ENCODE measurements at places on chromosomes 1 and 21. TPM values are rescaled to one million over a fixed set of nuclear protein-coding genes. Genes with fewer than 3 reads are reported as not detected.

DNA sequence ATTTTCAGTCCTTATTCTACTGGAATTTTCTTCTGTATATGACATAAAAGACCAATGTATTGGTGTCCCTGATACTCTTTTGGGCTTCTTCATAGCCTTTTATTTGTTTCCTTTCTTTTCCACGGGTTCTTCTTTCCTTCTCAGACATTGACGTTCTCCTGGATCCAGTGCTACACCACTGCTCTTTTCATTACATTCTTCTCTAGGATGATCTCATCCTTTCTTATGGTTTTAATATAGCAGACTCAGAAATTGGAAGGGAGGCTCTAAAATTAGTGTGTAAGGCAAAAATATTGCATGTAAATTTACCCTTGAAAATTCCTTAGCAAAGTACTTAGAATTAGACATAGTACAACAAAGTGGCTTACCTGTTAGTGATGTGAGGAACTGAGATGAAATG lies 65.3 kb downstream of the SELENOF start:
- H3K27me3 ChIP-seq: no peaks in the 10 kb centered on the region
- H3K4me1 ChIP-seq: no peaks in the 10 kb centered on the region
- H3K36me3 ChIP-seq: no peaks in the 10 kb centered on the region
- H3K4me3 ChIP-seq: no peak overlapping the region

DNA sequence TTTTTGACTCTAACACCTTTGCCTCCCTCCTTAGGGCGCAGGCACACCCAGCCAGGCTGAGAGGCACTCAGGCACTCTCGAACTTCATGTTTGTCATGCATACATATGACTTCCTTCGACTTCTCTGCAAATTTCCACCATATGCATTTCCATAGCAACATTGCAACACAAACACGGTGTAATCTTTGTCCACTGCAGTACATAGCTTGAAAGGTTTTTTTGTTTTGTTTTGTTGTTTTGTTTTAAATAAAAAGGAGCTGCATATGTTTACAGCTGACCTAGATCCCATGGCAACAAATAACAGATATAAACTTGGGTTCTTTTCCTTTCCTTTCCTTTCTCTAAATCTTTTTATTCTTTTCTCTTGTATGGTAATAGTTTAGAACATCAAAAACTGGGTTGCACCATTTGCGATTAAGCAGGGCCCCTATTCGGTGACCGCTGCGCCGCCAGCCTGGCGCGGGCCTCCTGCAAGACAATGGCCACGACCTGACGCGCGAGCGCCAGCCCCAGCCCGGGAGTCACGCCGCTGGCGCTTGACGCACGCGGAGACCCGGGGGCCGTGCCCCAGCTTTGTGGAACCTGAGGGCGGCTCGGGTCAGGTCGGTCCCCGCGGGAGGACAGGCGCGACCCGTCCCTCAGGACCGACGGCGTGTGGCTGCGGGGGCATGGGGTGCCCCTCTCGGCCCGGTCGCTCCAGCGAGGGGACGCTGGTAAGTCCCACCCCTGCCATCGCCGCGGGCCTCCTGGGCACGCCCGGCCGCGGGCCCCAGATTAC lies 35.2 kb downstream of the CCN1 start:
- H3K27me3 ChIP-seq: no peaks in the 10 kb centered on the region
- no peak for DNase-seq
- peak overlapping the region; percentile 0 for H3K27ac ChIP-seq
- H3K4me1 ChIP-seq: peaks cover 27% of the 10 kb centered on the region

The LCE3E gene
- not detected for total RNA-seq

GRCh38 chr21:15875286-15875685 lies 145.5 kb downstream of the USP25 start:
- no peak overlapping the region for H3K27ac ChIP-seq
- no peaks in the 10 kb centered on the region for H3K4me1 ChIP-seq
- H3K36me3 ChIP-seq: no peaks in the 10 kb centered on the region

DNA sequence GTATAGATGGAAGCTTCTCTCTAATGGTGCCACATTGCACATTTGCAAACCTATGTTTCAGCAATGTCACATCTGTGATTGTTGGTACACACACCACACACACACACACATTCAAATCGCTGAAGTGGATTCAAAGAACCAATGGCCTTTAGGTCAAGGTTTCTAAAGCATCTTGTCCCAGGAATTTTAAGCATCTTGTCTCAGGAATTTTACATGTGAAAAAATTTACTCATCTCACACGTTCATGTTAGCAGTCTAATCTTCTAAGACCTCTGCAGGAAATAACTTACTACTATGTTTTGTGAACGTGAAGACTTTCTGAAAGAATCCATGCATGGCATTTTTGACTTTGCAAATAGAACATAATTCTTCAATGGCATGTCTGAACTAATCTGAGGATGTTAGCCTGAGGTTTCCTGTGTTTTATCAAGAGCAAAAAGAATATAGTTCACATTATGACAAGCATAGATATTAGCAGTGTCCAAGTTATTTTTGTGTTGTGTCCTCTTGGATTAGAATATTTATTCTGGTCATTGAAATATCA lies 125.1 kb downstream of the CYYR1 start:
- no peaks in the 10 kb centered on the region for H3K36me3 ChIP-seq
- no peaks in the 10 kb centered on the region for H3K27me3 ChIP-seq
- no peak for DNase-seq
- no peaks in the 10 kb centered on the region for H3K4me1 ChIP-seq
- no peak overlapping the region for H3K27ac ChIP-seq
- no peak overlapping the region for H3K4me3 ChIP-seq

The BATF3 gene
- 2.4 TPM for total RNA-seq

GRCh38 chr1:111720977-111721786 lies 18.0 kb downstream of the INKA2 start:
- H3K36me3 ChIP-seq: no peaks in the 10 kb centered on the region
- H3K4me1 ChIP-seq: no peaks in the 10 kb centered on the region

DNA sequence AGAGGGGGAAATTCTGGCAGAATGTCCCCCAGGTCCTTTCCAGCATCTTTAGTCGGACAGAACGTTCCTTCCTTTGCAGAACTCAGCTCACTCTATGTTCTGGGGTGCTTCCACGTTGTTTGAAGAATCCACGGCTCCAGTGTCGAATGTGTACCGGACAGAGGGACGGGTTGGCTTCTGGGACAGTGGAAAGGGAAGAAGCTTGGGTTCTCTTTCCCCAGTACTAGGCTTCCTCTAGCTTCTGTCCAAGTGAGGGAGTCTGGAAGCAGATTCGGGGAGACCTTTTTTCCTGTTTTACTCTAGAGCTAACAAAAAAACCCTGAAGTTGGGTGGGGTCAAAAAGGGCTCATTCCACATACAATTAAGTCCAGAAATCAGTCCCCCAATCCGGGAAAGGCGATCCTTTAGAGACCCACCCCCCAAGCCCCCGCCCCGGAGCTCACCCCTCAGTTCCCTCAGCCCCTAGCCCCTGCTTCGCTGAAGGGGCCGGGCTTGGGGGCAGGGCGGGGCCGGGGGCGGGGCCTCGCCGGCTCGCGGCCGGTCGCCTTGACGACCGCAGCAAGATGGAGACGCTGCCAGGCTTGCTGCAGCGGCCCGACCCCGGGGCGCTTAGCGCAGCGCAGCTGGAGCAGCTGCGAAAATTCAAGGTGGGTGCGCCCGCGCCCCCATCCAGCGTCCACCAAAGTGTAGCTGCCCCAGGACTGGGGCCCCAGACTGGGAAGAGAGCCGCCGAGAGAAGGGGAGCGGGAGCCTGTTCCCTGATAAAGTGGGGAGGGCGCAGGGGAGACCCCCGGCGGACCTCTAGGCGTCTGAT lies at the start of gene RIIAD1:
Gene RIIAD1, plus strand, starts transcription at position 549 of the 814 bp plus-strand sequence. Its CDS starts 15 bp downstream, at position 564.
- peak within 1 kb of the TSS; percentile 47 for H3K4me3 ChIP-seq
- peaks cover 7% of the 10 kb centered on the region for H3K4me1 ChIP-seq
- H3K27me3 ChIP-seq: peaks cover 10% of the 10 kb centered on the region
- H3K27ac ChIP-seq: peak within 1 kb of the TSS; percentile 65
- no peak for DNase-seq

DNA sequence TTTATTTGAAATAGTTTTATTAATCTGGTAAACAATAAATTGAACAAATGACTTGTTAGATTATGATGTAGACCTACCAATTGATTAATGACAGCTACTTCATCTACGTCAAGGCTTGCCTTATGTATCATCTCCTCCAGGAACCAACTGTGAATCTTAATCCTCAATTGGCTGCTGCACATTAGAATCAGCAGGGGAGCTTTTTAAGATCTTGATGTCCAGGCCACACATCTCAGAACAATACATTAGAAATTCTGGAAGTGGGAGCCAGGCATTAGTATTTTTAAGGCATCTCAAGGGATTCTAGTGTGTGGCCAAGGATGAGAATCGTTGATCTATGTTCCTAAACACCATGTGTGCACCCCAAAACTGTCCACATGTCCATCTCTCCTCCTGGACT lies 52.0 kb upstream of the LYPLAL1 start:
- no peaks in the 10 kb centered on the region for H3K4me1 ChIP-seq
- no peaks in the 10 kb centered on the region for H3K36me3 ChIP-seq
- H3K27me3 ChIP-seq: no peaks in the 10 kb centered on the region
- no peak for DNase-seq
- H3K4me3 ChIP-seq: no peak overlapping the region

DNA sequence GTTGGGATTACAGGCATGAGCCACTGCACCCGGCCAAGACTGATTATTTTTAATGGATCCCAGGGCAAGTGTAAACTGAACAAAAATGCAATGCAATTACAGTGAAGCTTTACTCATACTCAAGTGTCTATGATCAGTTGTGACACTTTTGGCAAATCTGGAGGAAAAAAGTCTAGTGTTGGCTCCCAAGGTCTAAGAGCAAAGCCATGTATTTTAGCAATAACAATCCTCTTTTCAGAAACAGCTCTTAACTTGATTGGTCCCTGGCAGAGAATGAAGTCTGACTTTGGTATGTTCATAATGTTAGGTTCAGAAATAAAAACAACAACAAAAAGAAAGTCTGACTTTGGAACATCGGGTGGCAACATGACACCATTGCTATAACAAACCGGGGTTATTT lies 40.2 kb upstream of the C1orf53 start:
- no peaks in the 10 kb centered on the region for H3K27me3 ChIP-seq
- H3K36me3 ChIP-seq: no peaks in the 10 kb centered on the region
- no peaks in the 10 kb centered on the region for H3K4me1 ChIP-seq
- H3K27ac ChIP-seq: no peak overlapping the region
- DNase-seq: no peak

DNA sequence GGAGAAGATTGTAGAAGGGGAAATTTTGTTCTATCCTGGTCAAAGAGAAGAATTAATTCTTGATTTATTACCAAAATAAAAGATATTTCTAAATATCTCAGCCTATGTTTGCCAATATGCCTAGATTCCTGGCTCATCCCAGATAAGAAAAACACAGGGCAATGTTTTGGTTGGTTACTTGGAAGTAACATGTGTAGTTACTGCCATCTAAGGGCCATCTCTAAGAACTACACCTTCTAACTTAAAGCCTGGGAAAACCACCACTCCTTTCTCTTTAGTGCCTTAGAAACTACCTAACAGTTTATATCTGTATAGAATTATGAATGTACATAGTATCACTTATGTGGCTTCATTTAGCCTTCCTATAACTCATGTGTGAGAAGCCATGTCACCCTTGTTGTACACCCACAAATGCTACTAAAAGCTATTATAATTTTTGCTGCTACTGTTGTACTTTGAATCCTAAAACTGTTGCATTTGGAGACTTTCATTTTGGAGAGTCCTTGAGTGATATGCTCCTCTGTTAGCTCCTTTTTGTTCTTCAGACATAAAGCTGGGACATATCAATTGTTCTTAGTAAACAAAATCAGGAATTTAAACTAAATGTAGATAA lies 4.5 kb downstream of the AIM2 start:
- no peak overlapping the region for H3K27ac ChIP-seq
- no peaks in the 10 kb centered on the region for H3K36me3 ChIP-seq
- peaks cover 2% of the 10 kb centered on the region for H3K27me3 ChIP-seq
- H3K4me3 ChIP-seq: no peak overlapping the region
- peak; percentile 30 for DNase-seq

DNA sequence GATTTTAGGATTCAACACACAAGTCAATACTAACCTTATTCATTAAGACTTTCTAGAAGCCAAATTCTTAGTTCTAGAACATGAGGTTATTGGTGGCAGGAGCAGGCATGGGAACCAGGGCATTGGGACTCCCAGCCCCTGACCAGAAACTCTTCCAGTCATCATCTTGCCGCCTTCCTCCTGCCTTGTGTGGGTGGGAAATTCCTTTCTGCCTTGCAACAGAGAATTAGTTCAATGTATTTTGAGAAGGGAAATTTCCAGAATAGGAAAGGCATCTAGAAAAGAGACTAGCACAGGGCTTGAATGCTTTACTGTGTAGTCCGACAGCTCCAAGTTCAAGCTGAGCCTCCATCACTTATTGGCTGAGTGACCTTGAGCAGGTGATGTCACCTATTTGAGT lies 8.7 kb downstream of the GRHL3 start:
- peaks cover 10% of the 10 kb centered on the region for H3K4me1 ChIP-seq
- H3K27ac ChIP-seq: no peak overlapping the region
- DNase-seq: no peak
- H3K36me3 ChIP-seq: no peaks in the 10 kb centered on the region
- H3K4me3 ChIP-seq: no peak overlapping the region

The SH2D1B gene
- total RNA-seq: not detected

DNA sequence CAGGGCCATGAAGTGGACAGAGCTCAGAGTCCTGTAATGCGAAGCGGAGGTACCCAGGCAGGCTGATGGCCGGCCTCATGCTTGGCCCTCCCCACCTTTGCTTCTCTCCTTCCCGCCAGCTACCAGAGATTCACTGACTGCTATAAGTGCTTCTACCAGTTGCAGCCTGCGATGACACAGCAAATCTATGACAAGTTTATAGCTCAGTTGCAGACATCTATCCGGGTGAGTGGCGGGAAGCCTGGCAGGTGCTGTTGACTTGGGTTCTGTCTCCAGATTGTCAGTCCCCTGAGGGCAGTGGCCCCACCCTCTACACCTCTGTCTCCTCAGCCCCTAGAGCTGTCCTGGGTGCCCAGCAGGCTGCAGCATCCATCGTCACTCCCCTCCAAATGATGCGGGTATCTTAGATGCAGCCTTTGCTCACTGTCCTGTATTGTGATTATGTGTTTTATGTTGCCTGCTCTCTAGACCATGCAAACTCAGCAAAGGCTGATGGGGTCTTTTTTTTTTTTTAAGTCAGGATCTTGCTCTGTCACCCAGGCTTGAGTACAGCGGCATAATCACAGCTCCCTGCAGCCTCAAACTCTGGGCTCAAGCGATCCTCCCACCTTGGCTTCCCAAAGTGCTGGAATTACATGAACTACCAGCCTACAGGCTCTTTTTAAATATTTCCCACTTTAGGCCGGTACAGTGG lies 9.6 kb upstream of the BGLAP start:
- no peak overlapping the region for H3K4me3 ChIP-seq
- H3K27me3 ChIP-seq: no peaks in the 10 kb centered on the region
- H3K4me1 ChIP-seq: no peaks in the 10 kb centered on the region
- H3K27ac ChIP-seq: no peak overlapping the region
- no peak for DNase-seq

- peaks cover 5% of the 10 kb centered on the region for H3K4me1 ChIP-seq
- no peak overlapping the region for H3K27ac ChIP-seq
- H3K27me3 ChIP-seq: no peaks in the 10 kb centered on the region
- no peak overlapping the region for H3K4me3 ChIP-seq
- peak; percentile 45 for DNase-seq
Measured at GRCh38 chr21:36478207-36478701, 1.7 kb downstream of the CLDN14 start.

The CNKSR1 gene
- total RNA-seq: 13.7 TPM

The SYNC gene
- 1.3 TPM for total RNA-seq

The TTC39A gene
- 8.3 TPM for total RNA-seq

GRCh38 chr1:21280482-21280881 lies 9.8 kb downstream of the ECE1 start:
- no peaks in the 10 kb centered on the region for H3K36me3 ChIP-seq
- H3K27me3 ChIP-seq: no peaks in the 10 kb centered on the region
- H3K27ac ChIP-seq: peak overlapping the region; percentile 13
- peaks cover 3% of the 10 kb centered on the region for H3K4me1 ChIP-seq
- DNase-seq: no peak
